Hematopoietic multipotent progenitor cell treated with erythropoietin and hydrocortisone succinate and interleukin-3 and kit ligand, for 15 days (in vitro differentiated cells): ENCODE measurements at places on chromosomes 6 and 20.

- no peak for DNase-seq
Observed at GRCh38 chr20:26216025-26216424, 519.4 kb upstream of the ZNF337 start.

DNA sequence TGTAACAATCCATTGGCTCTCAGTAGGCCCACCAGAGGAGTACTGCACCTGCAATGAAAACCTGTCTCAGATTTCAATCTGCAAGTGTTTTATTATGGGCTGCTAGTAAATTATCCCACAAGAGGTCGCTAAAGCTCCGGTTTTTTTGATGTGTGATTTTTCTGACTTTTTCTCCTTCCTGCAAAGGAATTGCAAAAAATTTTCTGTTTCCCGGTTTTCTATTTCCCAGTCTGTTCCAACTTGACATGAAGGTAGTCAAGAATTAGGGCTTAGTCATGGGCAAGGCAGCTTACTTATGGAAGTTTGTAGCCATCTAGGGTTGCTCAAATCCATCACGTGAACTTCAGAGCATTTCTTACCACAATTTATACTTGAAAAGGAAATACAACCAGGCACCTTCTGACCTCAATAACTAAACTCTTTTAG is 38.5 kb upstream of the AHI1 start:
- DNase-seq, result peak; percentile 11

DNA sequence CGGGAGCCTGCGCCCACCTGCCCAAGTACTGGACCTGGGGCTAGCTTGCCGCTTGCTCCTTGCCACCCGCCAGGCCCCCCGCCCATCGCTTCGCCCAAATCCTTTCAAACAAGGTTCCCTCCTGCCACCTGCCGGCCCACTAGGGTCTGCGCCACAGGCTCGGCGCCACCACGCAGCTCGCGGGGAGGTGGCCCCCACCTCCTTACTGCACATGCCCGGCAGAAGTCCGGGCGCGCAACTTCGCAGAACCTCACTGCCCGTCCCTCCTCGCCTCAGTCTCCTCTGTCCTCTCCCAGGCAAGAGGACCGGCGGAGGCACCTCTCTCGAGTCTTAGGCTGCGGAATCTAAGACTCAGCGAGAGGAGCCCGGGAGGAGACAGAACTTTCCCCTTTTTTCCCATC is 11.2 kb downstream of the GNAS-AS1 start:
- DNase-seq, result no peak

DNA sequence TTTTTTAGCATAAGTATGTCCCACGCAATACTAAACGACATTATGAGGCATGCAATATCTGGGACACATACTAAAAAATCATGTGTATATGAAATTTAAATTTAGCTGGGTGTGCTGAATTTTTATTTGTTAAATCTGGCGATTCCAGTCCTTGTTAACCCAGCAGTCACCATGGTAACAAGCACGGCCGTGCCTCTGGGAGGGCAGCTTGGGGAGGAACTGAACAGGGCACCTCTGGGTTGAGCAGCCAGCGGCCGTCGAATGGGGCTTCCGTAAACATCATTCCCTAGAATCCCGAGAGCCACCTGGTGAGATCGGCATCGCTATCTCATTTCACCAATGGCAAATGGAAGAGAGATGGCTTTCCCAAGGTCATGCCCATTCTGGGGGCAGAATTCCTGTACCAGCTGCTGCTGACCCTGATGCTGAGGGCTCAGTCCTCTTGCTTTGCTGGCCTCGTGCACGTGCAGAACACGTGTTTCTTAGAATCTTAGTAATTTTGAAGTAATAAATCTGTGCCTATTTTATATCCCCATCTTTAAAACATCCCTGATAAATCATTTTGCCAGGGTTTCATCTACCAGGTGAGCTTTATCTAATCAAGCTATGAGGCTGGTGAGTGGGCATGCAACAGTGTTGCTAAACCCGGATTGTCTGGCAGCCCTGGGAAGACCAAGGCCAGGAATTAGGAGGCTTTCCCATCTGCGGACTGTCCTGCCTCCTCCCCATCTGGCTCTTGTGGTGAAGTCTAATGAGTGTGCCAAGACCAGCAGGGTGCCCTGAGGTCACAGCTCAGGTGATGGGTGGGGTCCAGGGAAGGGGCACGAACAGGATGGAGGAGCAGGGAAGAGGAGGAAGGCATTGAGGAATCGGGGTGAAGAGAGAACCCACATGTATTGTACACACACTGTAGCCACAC is 85.1 kb downstream of the AGPAT4 start:
- DNase-seq, result no peak

GRCh38 chr6:147802459-147802858 is 294.0 kb downstream of the SAMD5 start:
- no peak for DNase-seq

DNA sequence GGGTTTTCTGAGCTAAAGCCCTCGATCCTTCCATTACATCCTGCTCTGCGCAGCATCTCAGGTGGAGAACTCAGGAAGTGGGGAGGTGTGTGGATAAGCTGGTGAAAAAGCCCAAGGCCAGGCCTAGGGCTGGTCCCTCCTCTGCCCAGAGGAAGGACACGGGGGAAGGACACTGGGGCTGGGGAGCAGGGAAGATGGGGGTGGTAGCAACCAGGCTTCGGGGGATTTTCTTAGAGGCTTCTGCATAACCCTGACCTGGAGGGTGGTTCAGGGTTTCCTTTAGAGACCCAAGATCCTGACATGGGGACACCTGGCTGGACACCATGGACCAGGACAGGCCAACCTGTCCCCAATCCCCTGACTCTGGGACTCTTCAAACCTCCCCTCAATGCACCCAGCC is 37.9 kb downstream of the SUN5 start:
- DNase-seq, result no peak

DNA sequence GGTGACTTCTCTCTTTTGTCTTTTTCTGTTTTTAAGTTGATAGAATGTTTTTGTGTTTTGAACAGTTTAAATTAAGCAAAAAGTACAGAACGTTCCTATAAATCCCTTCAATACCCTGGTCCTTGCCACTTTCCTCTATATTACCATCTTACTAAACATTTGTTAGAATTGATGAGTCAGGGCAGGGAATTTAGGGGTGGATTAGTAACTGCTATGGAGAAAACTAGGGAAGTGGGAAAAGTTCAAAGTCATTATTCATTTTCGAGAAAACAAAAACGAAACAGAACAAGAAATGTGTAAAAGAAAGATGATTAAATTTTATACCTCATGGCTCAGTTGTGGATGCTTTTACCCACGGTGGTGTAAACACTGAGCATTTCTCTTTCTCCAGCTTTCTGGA is 240.4 kb upstream of the SULF2 start:
- DNase-seq, result no peak

- DNase-seq, result no peak
Observed at GRCh38 chr6:169832247-169832948, 81.0 kb downstream of the ERMARD start.

DNA sequence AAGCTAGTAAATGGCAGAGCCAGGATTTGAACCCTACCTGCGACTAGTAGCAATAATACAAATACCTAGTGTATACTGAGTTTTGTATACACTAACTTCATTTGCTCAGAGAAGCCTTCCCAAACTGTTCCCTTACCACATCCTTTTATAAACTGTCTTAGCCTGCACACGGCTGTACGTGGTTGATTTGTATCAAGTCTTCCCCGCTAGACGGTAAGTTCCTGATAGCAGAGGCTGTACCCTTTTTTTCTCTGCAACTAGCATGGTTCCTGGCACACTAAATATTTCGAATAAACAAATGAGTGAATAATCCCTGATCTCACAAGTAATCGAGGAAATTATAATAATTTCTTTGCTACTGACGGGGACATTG is 636 bp downstream of the RTF2 start:
- DNase-seq, result peak; percentile 9

GRCh38 chr6:20236909-20237600 is 24.8 kb upstream of the MBOAT1 start:
- DNase-seq, result no peak

DNA sequence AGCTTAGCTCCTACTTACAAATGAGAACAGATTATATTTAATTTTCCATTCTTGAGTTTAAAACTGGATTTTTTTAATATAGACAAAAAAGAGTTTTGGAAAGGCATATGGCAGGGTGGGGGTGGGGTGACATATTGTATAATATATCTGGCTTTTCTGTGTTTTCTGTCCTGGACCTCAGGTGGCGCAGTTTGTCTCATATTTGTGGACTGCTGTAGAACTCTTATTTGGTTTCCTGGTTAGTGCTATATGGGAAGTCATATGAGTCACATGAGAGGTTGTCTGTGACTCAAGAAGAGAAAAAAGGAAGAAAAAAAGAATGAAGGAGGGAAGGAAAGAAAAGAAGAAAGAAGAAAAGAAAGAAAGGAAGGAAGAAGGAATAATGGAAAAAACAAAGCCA is 131.8 kb downstream of the CLVS2 start:
- DNase-seq, result no peak

DNA sequence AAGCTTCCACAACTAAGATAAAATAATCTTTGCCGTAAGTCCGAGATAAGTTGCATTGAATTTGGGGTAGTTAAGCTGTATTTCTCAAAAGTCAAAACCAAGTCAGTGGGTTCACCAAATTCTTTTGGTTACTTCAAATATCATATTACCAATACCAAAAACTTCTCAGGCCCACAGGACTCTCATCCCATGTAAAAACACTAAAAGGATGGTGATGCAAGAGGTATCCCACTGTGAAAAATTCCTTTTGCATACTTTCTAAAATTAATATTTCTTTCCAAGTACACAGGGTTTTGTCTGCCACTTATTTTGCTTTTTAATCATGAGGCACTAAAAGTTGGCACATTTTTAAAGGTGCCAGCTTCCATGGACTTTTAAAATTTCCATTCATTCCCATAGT is 151.3 kb downstream of the GJA10 start:
- no peak for DNase-seq

GRCh38 chr6:154773610-154774089 is 40.4 kb downstream of the SCAF8 start:
- no peak for DNase-seq

- no peak for DNase-seq
Observed at GRCh38 chr6:136594671-136595070, 44.4 kb upstream of the MAP7 start.

- peak; percentile 52 for DNase-seq
Observed at GRCh38 chr6:1596088-1596852, 13.4 kb upstream of the FOXC1 start.

DNA sequence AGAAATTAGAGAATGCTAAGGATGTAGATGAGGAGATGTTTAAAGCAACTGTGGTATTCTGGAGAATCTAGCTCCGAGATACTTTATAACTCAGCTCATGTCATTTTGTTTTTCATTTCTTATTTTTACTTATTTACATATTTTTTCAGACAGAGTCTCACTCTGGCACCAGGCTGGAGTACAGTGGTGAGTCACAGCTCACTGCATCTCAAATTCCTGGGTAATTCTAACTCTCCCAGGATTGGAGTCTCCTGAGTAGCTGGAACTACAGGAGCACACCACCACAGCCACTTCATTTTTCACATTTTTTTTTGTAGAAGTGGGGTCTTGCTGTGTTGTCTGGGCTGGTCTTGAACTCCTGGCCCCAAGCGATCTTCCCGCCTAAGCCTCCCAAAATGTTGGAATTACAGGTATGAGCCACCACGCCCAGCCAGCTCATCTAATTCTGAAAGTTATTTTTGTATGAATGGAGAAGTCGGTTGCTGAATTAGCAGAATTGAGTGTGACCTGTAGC is 94.3 kb upstream of the FAM8A1 start:
- no peak for DNase-seq

GRCh38 chr20:16624106-16624505 is 50.9 kb upstream of the KIF16B start:
- no peak for DNase-seq

DNA sequence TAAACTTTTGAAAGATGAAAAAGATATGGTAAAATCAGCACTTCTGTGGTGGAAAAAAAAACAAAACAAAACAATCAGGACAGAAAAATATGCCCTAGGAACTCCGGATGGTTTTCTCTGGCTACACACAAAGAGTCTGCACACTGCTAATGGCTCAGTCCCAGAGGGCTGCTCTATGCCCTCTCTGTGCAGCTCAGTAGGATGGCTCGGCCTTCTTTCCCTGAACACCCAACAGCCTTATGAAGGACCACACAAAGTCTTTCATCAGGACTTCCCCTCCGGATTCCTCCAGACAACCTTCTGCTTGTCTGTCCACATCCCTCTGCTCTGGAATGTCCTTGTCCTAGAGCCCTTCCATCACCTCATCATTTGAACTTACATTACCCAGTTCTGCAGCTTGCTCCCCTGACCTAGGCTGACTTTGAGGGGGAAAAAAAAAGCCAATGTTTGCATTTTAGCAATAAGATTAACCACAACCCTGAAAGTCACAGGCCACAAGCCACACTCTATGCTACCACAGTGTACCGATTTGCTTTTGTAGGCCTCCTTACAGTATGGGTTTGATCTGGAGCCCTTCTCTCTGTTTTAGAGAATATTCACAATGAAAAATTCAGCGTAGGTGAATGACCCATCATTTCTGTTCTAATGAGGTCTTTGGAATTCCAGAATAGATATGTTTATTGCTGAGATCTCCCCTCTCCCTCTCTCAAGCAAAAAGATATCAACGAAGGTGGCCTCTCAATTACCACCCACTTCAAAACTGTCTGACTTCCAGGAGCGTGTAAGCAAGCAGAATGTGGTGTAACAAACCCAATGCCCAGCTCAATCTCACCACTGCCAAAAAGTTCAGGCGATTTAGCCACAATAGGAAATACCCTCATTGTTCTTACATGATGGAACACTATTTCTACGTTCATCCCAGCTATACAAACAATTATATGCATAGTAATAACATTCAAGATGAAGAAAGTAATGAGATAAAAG is 164.0 kb downstream of the GMDS start:
- no peak for DNase-seq

- DNase-seq, result no peak
Observed at GRCh38 chr20:53809728-53810365, 216.2 kb upstream of the ZNF217 start.

GRCh38 chr20:43389211-43389610 is 68.5 kb upstream of the SRSF6 start:
- no peak for DNase-seq

- DNase-seq, result no peak
Observed at GRCh38 chr6:125188037-125188436, 34.5 kb downstream of the TPD52L1 start.

- no peak for DNase-seq
Observed at GRCh38 chr6:119259027-119259426, 90.5 kb downstream of the MAN1A1 start.

- no peak for DNase-seq
Observed at GRCh38 chr6:34310817-34311216, 62.0 kb upstream of the SMIM29 start.

- DNase-seq, result no peak
Observed at GRCh38 chr20:37669062-37669772, 24.6 kb upstream of the CTNNBL1 start.

GRCh38 chr20:63835021-63835858 is 4.2 kb upstream of the ZBTB46 start:
- DNase-seq, result no peak
